Effector CD4-positive, alpha-beta T cell (primary cell): ENCODE measurements at places on chromosomes 5 and 9.

GRCh38 chr5:62896121-62896893, 317.7 kb downstream of the LRRC70 start:
- no peak for DNase-seq

- no peak for DNase-seq
Observed at GRCh38 chr5:178602752-178603151, 12.6 kb upstream of the COL23A1 start.

- DNase-seq = no peak
Observed at GRCh38 chr5:172109749-172110148, 78.3 kb downstream of the STK10 start.

- DNase-seq = no peak
Observed at GRCh38 chr5:73740274-73740790, 114.3 kb downstream of the ARHGEF28 start.

DNA sequence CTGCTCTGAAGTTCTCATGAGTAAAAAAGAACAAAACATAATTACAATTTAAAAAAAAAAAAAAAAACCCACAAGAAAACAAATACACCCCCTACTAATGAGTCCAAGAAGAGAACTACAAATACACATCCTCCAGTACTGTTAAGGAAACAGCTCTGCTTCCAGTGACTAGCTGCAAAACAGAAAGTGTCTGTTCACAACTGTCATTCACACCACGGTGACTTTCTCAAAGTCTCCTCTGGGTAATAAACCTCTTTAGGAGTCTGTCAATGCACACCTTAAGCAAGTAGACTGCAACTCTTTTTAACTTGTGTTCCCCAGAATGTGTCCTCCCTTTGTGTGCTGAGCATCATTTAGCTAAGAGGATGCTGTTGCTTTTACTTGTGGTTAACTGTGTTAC, 6.2 kb downstream of the REEP5 start:
- no peak for DNase-seq

DNA sequence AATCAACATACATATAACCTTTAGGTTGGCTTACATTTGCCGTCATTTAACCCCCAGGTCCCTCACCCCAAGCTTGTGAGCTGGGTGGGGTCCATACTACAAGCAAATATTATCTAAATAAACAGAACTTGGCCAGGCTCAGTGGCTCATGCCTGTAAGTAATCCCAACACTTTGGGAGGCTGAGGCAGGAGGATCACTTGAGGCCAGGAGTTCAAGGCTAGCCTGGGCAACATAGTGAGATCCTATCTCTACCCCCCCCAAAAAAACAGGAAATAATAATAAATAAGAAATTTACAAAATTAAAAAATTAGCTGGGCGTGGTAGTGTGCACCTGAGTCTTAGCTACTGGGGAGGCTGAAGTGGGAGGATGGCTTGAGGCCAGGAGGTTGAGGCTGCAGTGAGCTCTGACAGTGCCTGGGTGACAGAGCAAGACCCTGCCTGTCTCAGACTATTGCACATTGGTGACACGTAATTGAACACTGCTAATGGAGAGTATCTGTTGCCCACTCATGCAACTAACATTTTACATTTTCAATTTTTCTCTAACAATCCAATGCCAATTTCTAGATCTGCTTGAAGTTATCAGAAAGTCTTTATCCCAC, 18.9 kb downstream of the FNBP1 start:
- DNase-seq = no peak

DNA sequence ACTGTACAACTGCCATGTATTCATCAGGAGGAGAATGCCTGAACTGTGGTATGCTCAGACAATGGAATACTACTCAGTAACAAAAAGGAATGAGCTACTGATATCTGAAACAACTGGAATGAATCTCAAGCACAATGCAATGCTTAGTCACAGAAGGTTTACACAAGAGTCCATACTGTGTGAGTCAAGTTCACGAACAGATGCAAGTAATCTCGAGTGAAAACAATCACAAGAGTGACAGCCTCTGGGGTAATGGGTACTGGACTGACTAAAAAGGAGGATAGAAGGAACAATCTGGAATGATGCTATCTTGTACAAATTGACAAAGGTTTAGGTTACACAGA, 19.5 kb upstream of the GOLGA1 start:
- DNase-seq = no peak

GRCh38 chr9:128061275-128061960, 5.7 kb downstream of the NAIF1 start:
- DNase-seq = no peak

DNA sequence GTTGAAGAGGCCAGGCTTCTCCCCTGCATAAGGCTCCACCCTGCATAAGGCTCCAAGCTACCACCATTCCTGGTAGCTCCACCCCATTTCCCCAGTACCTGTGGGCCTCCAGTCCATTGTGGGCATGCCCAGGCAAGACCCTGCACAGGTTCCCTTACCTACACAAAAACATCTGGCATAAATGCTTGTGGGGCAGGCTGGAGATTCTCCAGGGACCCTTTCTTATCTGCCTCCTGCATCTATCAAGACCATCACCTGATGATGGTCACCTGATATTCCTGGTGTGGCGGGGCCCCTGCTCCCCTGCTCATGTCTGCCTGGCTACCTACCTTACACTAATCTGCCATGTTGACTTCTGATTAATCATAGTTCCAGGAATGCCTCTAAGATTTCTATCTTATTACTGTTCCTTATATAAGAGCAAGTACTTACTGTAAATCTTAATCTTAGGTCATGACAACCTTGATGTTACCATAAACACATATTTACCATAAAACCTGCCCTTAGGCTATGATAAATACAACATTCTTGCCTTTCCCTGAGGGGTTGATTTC, 41.0 kb downstream of the FGD3 start:
- no peak for DNase-seq

GRCh38 chr9:131690941-131691573, 48.8 kb downstream of the RAPGEF1 start:
- no peak for DNase-seq

DNA sequence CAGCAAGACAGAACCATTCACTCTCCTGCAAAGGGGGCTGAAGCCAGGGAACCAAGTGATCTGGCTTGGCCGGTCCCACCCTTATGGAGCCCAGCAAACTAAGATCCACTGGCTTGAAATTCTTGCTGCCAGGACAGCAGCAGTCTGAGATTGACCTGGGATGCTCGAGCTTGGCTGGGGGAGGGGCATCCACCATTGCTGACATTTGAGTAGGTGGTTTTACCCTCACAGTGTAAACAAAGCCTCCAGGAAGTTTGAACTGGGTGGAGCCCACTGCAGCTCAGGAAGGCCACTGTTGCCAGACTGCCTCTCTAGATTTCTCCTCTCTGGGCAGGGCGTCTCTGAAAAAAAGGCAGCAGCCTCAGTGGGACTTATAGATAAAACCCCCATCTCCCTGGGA, 60.5 kb downstream of the TNFSF8 start:
- no peak for DNase-seq

DNA sequence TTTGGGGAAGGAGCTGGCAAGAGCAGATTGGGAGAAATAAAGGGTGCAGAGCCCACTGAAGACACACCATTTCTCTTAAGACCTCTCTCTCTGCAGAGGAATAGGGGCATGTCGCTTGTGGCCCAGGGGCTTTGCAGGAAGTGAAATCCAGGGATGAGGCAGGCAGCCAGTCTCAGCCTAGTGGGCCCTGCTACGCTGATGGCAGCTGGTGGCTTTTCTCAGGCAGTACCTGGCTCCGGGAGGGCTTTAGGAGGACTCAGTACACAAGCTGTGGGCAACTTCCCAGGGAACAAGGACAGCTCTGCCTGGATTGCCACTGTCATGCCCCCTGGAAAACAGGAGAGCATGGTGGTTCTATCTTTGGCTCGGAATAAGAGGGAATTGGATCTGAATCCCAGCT, 76.2 kb upstream of the NEURL1B start:
- no peak for DNase-seq
